A549 treated with AZD2906 at 1 μM for 4 hours (cell line): ENCODE measurements at places on chromosomes 11 and 22. TPM values are rescaled to one million over a fixed set of nuclear protein-coding genes. Genes with fewer than 3 reads are reported as not detected.

CRACR2B gene
- 3.3 to 7.2 TPM (median 6.2 TPM) in 5 replicates for total RNA-seq

PRR33 gene
- not detected in 5 replicates for total RNA-seq

APLNR gene
- total RNA-seq = 0.03 TPM in 2 of 5 replicates, not detected in the others

B4GALNT4 gene
- 9.8 to 19.5 TPM (median 14.0 TPM) in 5 replicates for total RNA-seq

OR2AG2 gene
- total RNA-seq = 0.06 to 0.11 TPM in 2 of 5 replicates, not detected in the others

SERPING1 gene
- 0.74 to 1.3 TPM (median 0.90 TPM) in 5 replicates for total RNA-seq

APBB1 gene
- total RNA-seq = 17.8 to 20.8 TPM (median 19.5 TPM) in 5 replicates

OR51B2 gene
- not detected in 5 replicates for total RNA-seq

APOC3 gene
- total RNA-seq = 0.17 TPM in 1 of 5 replicates, not detected in the others

PATE4 gene
- total RNA-seq = not detected in 5 replicates

NARS2 gene
- 16.0 to 21.3 TPM (median 16.8 TPM) in 5 replicates for total RNA-seq

MFNG gene
- 0.70 to 1.7 TPM (median 1.4 TPM) in 5 replicates for total RNA-seq
